Cerebellar cortex (tissue), 1 donor: ENCODE measurements at places on chromosomes 11 and 22.

DNA sequence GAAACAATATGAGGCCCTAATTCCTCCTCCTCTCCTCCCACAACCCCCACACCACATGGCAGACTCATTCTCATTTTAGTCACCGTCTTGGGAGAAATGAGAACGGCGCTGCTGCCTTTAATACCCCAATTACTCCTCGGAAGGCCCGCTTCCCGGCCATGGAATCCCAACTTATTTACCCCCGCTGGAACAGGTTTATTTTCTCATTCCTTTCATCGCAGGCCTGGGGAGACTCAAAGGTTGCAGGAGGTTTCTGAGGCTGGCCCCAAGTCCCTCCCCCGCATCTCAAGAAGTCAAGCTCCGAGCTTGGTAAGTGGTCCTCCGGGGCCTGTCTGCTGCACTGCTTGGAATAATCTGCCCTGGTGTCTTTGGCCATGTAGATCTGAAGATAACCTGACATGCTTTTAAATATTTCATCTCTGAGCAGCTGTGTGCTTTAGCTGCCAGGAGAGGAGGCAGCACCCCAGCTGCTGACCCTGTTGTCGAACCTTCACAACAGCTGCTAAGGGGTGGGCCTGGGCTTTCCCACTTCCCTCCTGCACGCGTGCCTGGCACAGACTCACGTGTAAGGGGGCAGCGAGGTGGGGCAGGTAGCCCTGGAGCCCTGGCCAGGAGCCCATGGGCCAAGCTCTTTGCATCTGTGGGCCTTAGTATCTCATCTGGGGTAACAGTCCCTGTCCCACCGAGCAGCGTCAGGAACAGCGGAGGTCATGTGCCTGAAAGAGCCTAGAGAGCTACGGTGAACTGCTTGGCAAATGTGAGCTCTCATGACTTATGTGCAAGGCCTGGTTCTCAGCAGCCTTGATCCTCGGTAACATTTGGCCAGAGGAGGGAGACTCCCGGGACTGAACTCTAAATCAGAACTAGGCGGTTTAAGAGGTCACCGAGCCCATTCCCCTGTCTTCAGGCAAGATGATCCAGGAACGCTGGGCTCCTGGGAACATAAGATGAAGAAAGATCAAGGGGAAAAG, 164.6 kb downstream of the ST3GAL4 start:
- no peak for DNase-seq

GRCh38 chr11:108751444-108751843, 86.6 kb downstream of the DDX10 start:
- no peak for DNase-seq

GRCh38 chr11:96318850-96319249, 24.1 kb downstream of the MAML2 start:
- DNase-seq = no peak

GRCh38 chr11:94424662-94425061, 23.4 kb upstream of the GPR83 start:
- DNase-seq = no peak

- DNase-seq = no peak
Measured at GRCh38 chr11:103963648-103964047, 72.8 kb upstream of the DDI1 start.

DNA sequence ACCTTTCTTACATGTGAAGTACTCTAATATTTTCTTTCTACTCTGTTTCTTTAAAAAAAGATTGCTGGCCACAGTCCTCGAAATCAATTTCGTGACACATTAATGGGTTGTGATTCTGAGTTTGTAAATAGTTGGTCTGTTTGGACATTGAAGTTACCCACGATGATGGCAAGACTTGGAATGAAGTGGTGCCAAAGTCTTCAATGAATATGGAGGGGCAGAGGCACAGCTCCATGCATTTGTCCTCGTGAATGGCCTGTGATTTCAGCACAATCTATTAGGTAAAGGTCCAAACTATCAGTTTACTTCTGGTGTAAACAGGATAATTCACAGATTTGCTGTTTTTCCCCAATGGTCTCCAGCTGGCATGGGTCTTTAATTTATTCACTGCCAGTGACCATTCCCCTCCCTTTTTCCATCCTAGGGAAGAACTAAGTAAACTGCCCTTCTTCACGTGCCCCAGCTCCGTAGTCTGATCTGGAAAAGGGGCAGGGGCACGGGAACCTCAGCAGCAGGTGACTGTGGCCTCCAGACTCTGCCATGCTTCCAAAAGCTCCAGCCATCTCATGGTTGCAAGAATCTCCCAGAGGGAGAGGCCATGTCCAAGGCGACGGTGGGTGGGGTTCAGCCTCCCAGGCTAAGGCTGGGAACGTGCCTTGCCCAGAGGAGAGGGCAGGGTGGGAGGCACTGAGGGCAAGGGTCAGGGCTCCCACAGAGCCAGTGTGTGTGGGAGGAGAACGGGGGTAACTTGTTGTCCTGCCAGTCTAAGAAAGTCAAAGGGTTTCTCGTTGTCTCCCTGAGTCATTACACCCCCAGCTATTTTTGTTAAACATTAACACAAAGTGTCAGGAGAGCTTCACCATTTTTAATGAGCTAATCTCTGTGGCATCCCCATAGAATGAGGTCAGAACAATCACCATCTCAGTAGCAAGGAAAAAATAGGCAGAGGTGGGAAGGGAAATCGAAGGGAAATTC, 16.9 kb upstream of the PEX26 start:
- no peak for DNase-seq

DNA sequence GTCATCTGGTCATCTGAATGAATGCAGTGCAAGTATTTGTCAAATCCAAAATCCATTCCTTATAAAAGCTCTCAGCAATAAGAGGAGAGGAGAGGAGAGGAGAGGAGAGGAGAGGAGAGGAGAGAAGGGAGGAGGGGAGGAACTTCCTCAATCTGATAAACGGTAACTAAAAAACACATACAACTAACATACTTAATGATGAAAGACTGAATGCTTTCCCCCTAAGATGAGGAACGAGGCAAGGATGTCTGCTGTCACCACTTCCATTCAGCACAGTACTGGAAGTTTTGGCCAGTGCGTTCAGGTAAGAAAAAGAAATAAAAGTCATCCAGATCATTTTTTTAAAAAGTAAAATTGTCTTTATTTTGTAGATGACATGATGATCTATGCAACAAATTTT, 80.4 kb downstream of the CD82 start:
- DNase-seq = no peak

- peak; percentile 21 for DNase-seq
Measured at GRCh38 chr11:76510060-76511047, 65.5 kb downstream of the EMSY start.
